ENCODE measurements at places on chromosomes 4 and X. TPM values are rescaled to one million over a fixed set of nuclear protein-coding genes. Genes with fewer than 3 reads are reported as not detected.

- no peak for DNase-seq
Observed at GRCh38 chr4:107509615-107510014, 210.4 kb downstream of the PAPSS1 start.

Gene ACE2
- total RNA-seq, result not detected

Gene UGT2A3
- 0.10 TPM for total RNA-seq

DNA sequence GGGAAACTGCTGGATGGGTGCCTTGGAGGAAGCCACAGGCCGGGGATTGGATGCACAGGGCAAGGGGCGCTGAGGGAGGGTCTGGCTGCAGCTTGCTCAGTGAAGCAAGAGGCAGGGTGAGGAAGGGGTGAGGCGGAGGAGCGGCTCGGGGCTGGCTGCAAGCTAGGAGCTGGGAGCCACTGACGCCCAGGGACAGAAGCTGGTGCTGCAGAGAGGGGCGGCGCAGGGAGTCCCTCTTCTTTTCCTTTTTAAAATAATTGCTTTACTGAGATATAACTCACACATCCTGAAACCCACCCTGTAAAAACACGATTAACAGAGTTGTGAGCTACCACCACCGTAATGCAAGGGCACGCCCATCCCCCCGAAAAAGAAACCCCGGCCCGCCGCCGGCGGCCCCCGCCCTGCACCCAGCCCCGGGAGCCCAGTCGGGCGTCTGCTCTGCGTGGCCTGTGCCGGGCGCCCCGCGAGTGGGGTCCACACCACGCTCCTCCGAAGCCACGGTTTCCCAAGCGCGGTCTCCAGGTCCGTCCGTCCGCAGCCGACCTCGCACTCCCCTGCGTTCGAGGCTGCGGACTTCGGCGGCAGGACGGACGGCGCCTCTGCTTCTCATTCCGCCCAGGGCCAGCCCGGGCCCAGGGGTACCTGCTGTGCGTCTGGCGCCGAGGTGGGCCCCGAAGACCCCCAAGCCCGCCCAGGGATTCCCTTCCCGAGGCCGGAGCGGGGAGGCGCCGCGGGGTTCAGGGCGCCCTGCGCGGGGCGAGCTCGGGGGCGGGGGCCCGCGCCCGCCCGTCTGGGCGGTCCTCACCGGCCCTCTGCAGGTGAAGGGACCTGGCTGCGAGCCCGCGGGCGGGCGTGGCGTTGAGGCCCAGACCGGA is 866 bp upstream of the UVSSA start:
- peak; percentile 54 for DNase-seq

Gene MAP9
- total RNA-seq, result not detected

Gene HSFX4
- total RNA-seq, result not detected

DNA sequence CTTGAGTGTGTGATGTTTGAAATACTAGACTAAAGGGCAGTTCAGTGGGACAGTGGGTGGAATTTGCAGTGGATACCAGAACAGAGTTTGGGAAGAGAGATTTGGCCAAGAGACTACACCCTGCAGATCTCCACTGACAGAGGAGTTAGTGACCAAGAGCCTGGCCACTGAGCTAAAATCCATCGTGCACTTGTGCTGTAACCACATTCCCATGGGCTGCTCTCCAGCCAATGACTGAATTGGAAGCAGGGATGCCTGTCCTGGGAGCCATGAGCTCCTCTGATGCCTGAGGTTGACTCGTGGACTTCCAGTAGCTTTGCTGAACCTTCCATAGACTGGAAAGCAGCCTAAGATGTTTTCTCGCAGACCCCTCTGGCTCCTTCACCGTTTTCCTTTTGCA is 296.1 kb downstream of the TRIML1 start:
- no peak for DNase-seq

GRCh38 chrX:5155301-5155700 is 1073.4 kb downstream of the NLGN4X start:
- DNase-seq, result no peak

Gene FGF16
- total RNA-seq, result not detected

Gene CXCL13
- not detected for total RNA-seq

Gene TEX13B
- not detected for total RNA-seq

DNA sequence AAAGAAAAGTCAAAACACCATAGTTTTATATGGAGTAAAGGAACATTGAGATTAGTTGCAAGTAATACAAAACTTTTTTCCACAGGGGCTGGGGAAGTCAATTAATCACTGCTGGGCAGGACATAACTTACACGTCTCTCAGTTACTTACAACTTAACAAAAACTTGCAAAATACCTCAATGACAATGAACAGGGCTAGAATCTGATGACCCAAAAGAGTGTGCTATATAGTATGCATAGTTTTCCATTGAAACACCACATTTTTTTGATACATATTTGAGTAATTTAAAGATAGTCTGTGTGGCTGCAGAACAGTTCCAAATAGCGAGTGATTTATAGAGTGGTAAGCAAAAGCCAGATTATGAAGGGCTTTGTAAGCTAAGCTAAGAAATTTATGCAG is 172.3 kb upstream of the TRPC5 start:
- DNase-seq, result no peak

- DNase-seq, result no peak
Observed at GRCh38 chr4:144223661-144224060, 83.1 kb upstream of the GYPA start.

DNA sequence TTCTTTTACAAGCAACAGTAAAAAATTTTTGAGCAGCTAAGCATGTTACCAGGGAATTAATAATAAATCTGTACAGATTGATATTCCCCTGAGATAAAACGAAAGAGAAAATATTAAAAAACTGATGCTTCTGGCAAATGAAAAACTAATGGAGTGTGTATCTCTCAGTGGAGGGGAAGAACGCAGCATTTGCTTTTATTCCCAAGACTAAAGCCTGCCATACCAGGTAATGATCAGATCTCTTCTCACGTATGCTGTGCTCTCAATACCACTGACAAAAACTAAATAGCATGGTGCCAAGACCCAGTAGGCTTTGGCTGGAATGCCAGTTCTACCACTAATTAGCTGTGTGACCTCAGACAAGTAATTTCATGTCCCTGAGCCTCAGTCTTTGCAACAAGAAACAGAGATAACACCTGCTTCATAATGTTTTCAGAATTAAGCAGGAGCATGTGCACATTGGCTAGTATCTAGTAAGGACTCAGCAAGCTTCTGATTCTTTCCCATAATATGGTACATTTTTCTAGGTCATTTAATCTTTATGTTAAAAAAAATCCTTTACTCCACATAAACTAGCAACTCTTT is 179.6 kb downstream of the CENPC start:
- peak; percentile 2 for DNase-seq

DNA sequence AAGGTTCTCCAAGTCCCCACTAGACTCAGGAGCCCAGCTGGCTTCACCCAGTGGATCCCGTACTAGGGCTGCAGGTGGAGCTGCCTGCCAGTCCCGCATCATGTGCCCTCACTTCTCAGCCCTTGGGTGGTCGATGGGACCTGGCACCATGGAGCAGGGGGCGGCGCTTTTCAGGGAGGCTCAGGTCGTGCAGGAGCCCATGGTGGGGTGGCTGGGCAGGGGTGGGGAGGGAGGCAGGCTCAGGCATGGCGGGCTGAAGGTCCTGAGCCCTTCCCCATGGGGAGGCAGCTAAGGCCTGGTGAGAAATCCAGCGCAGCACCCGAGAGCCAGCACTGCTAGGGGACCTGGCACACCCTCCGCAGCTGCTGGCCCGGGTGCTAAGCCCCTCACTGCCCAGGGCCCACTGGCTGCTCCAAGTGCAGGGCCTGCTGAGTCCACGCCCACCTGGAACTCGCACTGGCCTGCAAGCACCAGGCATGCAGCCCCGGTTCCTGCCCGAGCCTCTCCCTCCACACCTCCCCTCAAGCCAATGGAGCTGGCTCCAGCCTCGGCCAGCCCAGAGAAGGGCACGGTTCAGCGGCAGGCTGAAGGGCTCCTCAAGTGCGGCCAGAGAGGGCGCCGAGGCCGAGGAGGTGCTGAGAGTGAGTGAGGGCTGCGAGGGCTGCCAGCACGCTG is 72.7 kb upstream of the SLIT2 start:
- DNase-seq, result no peak

Gene GSX2
- total RNA-seq, result not detected

- peak; percentile 14 for DNase-seq
Observed at GRCh38 chr4:91116861-91117260, 989.7 kb downstream of the CCSER1 start.

DNA sequence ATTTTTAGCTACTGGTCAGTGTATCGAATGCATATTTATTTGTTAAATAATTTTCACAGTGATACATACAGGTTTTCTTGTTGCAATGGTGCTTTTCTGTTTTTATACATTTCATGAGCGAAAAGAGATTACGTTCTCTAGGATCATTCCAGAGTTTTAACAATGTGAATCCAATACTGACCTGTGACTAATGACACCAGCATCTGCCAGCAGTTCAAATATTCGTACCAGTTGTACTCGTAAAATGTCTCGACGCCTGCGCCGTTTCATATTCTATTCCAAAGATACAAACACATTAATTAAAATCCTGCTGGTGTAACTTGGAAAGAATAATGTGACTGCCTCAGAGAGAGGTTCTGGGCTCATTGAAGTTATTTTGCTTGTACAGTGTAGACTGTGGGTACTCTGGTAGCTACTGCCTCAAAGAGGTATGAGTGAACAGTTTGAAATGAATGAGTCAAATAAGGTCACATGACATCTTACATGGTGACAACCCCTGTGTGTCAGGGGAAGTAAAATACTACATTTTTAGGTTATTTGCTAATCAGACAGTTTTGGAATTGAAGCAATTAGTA is 80.7 kb downstream of the ZAR1 start:
- DNase-seq, result no peak

GRCh38 chr4:14404730-14405129 is 597.6 kb upstream of the CPEB2 start:
- DNase-seq, result no peak

GRCh38 chr4:2882341-2882740 is 38.7 kb downstream of the ADD1 start:
- DNase-seq, result no peak

DNA sequence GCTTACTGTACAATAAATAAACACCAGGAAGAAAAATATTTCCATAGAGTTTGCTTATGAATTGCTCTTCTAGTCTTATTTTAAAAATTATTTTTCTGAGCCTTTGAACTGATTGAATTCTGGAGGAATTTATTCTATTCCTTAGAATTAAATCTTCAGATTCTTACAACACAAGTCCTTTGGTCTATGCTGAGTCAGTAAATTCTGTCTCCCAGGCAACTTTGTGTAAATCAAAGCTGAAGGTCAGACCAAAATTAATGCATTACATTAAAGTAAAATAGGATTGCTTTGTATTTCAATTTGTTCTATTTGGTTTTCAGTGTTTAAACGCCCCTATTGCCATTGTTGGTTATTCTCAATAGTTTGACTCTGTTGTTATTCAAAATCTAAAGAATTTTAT is 26.8 kb upstream of the STPG2 start:
- DNase-seq, result no peak

- DNase-seq, result no peak
Observed at GRCh38 chr4:140854168-140854567, 98.0 kb upstream of the TBC1D9 start.

GRCh38 chrX:103607364-103608305 is at the start of gene TCEAL3:
Gene TCEAL3, plus strand, starts transcription at chrX:103607963. Its CDS starts 1,102 bp downstream, at chrX:103609065.
- DNase-seq, result peak; percentile 8

Gene TRPC3
- total RNA-seq, result not detected

Gene TMPRSS11F
- not detected for total RNA-seq

- no peak for DNase-seq
Observed at GRCh38 chrX:72126048-72126415, 5.7 kb downstream of the RTL5 start.

Gene GPR34
- total RNA-seq, result not detected

Gene MAGEA6
- 3.2 TPM for total RNA-seq

DNA sequence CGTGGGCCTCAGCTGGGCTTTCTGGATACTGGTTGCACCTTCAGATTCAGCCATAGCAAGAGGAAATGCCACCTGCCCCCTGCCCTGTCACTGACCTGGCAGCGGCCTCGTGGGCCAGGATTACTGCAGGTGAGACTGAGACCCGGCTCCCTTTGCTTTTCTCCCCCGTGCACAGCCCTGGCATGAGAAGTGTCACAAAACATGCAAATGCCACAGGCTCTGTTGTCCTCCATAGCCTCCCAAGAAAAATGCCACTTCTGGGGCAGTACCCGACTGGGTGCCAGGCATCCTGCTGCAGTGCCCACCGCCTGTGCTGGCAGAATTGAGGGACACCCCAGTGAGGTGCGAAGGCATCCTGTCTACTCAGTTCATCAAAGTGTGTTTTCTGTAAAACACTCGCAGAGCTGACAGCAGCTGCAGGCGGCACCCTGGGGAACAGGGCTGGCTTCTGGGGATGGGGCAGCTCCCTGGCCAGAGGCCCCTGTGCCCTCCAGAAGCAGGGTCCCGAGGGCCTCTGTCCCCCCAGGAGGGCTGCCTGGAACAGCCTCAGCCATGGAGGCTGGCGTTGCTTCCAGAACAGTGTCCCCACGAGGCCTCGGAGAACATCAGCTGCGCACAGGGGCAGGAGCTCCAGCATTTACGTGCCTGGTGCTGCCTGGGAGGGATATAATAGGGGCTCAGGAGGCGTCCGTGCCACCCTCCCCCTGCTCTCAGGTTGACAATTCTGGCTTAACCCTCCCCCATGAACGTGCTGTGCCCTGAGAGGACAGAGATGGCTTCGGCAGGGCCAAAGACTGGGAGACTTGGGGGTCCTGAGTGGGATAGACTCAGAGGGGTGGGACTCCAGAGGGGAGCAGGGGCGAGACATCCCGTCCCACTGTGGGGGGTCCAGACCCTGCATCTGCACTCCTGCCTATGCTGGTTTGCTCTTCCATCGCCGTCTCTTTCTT is 99.5 kb upstream of the NKX1-1 start:
- no peak for DNase-seq

- peak; percentile 59 for DNase-seq
Observed at GRCh38 chrX:68018248-68019203, 414.8 kb downstream of the OPHN1 start.

DNA sequence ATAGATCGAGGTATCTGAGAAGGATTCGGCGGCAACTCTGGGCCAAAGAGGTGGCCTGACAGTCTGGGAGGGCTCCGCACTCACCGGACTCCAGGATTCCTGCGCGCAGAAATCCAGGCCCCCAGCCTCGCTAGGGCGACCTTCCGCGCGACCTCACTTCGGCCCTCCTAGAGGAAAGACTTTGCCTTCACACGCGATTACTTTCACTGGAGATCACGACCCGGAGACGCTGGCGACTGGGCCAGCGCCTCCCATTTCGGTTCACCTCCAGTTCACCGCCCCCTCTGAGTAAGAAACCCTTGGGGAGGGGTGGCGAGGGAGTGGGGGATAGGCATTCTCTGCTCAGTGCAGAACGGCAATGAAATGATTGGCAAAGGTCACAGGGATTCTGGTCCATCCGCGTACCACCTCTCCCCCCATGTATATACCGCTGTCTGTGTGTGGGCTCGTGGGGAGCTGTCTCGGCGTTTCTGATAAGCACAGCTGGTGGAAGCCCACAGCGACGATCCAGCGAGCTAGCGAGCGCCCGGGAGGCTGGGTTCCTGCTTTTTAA is 2.5 kb downstream of the POU3F4 start:
- no peak for DNase-seq

- DNase-seq, result no peak
Observed at GRCh38 chrX:56397636-56398035, 165.5 kb downstream of the KLF8 start.

- no peak for DNase-seq
Observed at GRCh38 chr4:128718768-128719167, 90.7 kb upstream of the JADE1 start.

Gene SHROOM4
- total RNA-seq, result 3.8 TPM

- DNase-seq, result peak; percentile 46
Observed at GRCh38 chrX:47568656-47569295, 7.8 kb downstream of the ARAF start.

GRCh38 chrX:39169976-39170375 is 368.7 kb downstream of the MID1IP1 start:
- DNase-seq, result no peak

- peak; percentile 53 for DNase-seq
Observed at GRCh38 chr4:24988776-24989175, 42.0 kb downstream of the LGI2 start.

Gene APBB2
- 14.4 TPM for total RNA-seq

GRCh38 chrX:154804957-154805695 is at the start of gene MPP1:
Gene MPP1, minus strand, starts transcription at chrX:154805485. Its CDS starts 112 bp downstream, at chrX:154805373.
- peak; percentile 74 for DNase-seq
